Right ventricle myocardium superior (tissue), 1 donor: ENCODE measurements at places on chromosomes 6 and 20. TPM values are rescaled to one million over a fixed set of nuclear protein-coding genes. Genes with fewer than 3 reads are reported as not detected.

Gene TCP11
- total RNA-seq = not detected

Gene PDE10A
- total RNA-seq = 11.6 TPM

Gene RBPJL
- total RNA-seq = not detected

Gene RBM24
- 187 TPM for total RNA-seq

Gene TRIM40
- total RNA-seq = not detected

Gene MMP24
- total RNA-seq = 0.13 TPM

Gene DYNLT2
- total RNA-seq = 0.75 TPM

Gene ACSS1
- 143 TPM for total RNA-seq

Gene ZNF451
- 17.2 TPM for total RNA-seq

Gene RBBP8NL
- total RNA-seq = not detected

Gene ARFGEF3
- total RNA-seq = 0.86 TPM

Gene COL11A2
- 0.94 TPM for total RNA-seq

Gene PRR18
- total RNA-seq = not detected

Gene LY6G6D
- not detected for total RNA-seq

Gene RCAN2
- total RNA-seq = 258 TPM

Gene CLPSL1
- total RNA-seq = not detected

Gene RSPO4
- total RNA-seq = not detected
